ENCODE measurements at places on chromosomes 3 and 15.

- DNase-seq, result no peak
Observed at GRCh38 chr3:136353461-136353860, 103.3 kb downstream of the PCCB start.

GRCh38 chr3:34388830-34389229 is 590.4 kb downstream of the PDCD6IP start:
- no peak for DNase-seq

DNA sequence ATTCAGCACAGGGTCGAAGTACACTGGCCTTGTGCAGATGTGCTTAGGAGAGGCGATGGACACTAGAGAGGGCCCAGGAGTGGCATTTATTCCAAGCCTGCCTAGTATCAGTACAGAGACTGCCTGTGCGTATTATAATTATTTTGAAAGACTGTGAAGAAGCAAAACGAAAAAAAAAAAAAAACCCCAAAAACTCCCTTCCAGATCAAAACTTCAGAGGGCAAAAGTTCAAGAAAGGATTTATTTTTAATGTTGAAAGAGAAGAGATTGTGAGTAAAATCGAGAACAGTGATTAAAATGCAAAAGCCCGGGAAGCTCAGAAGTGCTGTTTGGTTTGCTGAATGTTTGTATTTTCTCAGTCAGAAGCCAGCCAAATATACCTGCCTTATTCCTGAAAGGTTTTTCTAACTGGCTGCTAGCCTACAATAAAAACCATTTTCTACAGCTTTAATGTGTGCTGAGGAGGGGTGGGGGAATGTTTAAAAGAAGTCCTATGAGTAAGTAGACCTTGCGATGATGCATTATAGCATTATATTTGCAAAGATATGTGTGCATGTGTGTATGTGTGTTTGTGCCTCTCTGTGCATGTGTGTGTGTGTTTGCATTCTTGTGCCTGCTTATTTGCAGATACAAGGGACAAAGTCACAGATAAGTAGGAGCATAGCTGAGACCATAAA is 19.3 kb upstream of the LZTFL1 start:
- DNase-seq, result no peak

DNA sequence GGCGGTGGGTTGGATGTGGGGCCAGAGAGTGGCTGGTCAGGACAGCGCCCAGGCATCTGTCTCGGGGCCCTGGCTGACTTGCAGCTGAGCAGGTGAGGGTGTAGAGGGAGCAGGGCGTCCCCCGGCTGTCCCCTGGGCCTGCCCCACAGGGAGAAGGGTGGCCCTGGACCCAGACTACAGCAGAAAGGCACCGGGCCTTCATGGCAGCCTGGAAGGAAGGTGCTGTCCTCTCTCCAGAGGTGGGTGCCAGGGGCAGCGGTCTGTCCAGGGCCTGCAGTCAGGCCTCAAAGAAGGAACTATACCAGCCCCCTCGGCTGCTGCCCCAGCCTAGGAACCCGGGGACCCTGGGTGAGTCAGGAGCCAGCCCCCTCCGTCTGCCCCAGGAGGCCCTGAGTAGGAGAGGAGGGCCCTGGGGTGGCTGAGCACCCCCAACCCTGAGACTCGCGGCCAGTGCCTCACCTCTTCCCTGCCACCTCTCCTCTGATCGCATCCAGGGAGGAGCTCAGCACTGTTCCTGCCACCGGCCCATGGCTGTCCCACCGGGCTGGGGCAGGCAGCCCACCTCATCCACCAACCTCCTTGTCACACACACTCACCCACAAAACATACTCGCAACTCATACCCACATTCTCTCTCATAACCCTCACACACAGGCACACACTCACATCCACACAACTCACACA is 133.5 kb downstream of the FBLN2 start:
- DNase-seq, result no peak

- DNase-seq, result no peak
Observed at GRCh38 chr3:96813134-96813819, 1.1 kb upstream of the EPHA6 start.

- no peak for DNase-seq
Observed at GRCh38 chr3:69082361-69082760, 2.2 kb upstream of the UBA3 start.

DNA sequence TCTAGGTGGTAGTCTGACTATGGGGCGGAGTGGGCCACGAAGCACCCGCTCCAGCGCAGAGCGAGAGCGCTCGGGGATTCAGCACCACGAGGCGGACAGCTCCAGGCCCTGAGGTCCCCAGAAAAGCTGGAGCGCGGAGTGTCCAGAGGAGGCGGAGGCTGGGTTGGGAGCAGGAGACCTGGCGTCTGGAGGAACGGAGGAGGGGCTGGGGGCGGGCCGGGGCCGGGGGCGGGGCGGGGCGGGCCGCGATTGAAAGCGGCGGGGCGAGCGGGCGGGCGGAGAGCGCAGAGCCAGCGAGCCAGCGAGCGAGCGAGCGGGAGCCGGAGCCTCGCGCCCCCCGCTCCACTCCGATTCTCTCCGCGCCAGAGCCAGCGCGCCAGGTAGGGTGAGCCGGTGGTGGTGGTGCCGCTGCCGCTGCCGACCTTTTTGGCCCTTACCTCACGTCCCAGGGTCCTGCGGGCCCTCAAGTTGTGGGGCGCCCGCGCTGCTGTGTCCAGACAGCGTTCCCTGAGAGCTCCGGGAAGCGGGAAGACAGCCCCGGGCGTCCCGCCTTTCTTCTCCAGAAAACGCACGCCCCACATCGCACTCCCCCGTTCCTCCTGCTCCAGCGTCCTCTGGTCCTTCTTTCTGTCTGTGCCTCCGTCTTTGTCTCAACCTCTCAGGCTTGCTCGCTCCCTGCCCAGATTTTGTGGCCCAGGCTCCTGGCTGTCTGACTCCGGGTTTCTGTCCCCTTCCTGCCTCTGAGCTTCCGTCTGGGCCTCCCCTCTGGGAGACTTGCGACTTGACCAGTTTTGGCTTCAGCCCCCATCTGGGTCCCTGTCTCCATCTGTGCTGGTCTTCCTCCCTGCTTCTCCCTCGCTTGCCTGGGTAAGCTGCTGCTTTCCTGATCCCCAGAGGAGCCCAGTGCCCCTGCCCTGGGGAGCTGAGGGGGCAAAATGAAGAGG is at the start of gene GRM2:
GRM2 (plus strand) TSS at position 281 of the 944 bp plus-strand sequence. CDS start 1,916 bp downstream, outside the sequence.
- DNase-seq, result no peak

DNA sequence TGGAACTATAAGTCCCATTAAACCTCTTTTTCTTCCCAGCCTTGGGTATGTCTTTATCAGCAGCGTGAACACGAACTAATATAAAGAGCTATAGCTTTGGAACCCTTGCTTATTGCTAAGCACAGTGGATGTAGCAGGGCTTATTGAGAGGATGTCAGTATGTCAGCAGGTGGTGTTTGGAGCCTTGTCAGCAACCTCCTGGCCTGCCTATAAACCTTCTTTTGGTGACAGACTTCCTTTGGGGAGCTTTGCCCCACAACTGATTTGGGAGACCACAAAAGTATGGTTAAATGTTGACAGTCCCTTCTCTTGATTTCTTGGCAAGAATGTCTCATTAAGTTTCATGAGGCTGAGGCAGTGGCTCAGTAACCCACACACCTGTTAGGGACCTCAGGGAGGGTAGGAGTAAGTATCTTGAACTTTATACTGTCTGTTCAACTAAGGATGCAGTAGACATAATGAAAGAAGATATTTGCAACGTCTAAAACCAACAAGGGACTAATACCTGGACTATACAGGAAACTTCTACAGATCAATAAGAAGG is 14.8 kb downstream of the CCNDBP1 start:
- no peak for DNase-seq

- no peak for DNase-seq
Observed at GRCh38 chr3:169283951-169284350, 379.6 kb downstream of the MECOM start.

DNA sequence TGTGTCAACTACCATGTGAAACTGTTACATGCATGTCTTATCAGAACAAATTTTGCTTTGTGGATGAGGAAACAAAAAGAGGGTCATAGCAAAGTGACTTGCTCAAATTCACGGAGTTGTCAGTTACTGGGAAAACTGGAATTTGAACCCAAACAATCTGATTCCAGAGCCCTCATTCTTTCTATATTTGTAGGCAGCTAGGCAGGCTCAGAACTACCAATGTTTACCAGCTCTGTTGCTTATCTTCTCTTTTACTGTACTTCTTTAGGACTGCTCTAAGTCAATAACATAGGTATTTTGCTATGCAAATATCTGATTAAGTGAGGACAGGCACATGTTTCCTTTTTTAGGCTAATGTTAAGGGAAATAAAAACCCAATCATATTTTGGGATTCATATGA is 450.5 kb downstream of the ZPLD1 start:
- DNase-seq, result no peak

DNA sequence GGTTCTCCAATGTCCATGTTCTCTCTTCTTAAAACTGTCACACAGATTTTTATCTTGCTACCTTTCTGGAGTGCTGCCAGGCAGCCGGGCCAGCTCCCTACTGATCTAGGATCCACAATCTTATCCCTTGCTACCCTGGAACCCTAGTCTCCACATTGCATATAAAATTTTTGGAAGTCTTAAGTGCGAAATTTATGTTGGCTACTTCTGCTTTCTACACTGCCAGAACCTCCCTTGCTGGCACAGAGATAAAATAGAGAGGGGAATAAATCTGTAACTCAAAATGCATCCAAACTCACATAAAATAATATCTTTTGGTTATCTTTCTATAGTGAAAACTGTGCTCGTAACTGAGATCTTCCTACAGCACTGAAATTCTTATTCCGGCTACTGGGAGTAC is 182.6 kb downstream of the ZPLD1 start:
- no peak for DNase-seq

DNA sequence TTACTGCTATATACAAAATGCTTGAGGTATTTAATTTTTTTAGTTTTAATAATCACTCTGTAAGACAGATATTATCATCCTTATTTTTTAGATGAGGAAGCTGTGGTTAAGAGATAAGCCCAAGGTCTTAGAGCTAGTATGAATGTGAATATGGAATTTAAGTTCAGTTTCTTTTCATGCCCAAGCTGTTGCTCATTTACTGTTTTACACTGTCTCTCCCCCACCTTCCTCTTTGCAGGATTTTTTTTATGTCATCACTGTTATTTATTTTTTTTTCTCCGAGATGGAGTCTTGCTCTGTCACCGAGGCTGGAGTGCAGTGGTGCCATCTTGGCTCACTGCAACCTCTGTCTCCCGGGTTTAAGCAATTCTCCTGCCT is 22.5 kb downstream of the MAP2K5 start:
- DNase-seq, result no peak

DNA sequence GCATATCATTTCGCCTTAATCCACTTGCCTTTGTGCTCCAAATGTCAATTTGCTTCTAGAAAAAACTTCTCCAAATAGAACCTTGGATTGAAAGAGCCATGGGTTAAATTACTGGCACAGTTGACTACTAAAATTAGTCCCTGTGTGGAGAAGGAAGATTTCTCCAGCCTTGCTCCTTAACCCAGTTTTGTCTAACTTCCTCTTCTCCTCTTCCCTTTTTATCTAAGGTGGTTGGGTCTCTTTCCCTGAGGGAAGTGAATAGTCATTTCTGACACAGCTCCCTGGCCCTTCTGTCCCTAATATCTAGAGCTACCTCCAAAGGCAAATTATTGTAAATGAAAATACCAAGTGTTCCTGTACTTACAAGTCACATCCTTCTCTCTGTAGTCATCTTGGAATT is 527.9 kb upstream of the TBL1XR1 start:
- no peak for DNase-seq

GRCh38 chr3:177041730-177042551 is 155.3 kb downstream of the TBL1XR1 start:
- DNase-seq, result no peak

- no peak for DNase-seq
Observed at GRCh38 chr3:47577583-47578118, 1.0 kb downstream of the CSPG5 start.

GRCh38 chr3:149142682-149143081 is 13.2 kb downstream of the HPS3 start:
- no peak for DNase-seq

DNA sequence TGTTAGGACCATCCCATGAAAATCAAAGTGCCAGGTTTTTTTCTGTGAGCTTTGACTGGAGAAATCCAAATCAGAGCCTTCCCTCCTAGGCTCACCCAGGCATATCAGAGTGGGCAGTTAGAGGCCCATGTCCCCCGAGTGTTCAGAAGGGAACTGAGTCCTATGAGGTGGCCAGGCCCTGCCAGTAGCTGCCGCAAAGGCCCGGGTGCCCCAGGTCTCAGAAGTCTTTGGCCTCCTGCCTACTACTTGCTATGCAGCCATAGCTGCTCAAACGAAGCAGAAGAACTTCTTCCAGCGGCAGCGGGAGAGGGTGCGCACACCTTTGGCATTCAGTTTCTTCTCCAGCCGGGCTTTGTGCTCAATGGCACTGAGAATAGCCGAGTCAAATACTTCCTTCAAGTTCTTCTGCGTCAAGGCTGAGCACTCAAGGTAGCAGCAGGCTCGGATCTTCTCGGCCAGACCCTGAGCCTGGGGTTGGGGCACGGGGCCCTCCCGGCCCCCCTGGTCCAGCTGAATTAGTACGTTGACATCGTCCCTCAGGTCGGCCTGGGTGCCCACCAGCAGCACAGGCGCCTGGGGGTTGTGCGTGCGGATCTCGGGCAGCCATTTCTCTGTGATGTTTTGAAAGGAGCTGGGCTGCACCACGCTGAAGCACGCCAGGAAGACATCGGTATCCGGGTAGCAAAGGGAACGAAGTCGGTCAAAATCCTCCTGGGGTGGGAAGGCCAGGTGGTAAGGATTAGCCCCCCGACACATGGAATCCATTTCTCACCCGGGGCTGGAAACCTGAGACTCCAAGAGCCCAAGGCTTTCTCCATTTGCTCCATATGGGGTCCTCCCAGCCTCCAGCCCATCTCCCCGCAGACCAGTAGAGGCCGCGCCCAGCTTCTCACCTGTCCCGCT is 992 bp downstream of the RHOV start:
- no peak for DNase-seq
